ENCODE measurements at places on chromosomes 7 and 10.

DNA sequence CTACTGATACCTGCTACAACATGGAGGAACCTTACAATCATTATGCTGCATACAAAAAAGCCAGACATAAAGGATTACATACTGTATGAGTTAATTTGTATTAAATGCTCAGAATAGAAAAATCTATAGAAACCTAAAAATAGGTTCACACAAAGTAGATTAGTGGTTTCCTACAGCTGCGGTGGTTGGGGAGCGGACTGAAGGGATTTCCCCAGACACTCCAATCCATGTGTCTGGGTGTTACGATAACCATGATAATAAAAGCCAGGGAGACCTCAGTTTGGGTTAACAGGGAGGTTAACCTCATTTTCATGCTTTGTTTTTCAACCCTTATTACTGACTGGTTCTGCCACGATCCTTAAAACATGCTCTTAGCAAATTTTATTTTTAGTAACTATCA is 355.9 kb downstream of the KCNMA1 start:
- no peak for DNase-seq

GRCh38 chr10:132596742-132597279 is 59.2 kb downstream of the INPP5A start:
- no peak for DNase-seq

DNA sequence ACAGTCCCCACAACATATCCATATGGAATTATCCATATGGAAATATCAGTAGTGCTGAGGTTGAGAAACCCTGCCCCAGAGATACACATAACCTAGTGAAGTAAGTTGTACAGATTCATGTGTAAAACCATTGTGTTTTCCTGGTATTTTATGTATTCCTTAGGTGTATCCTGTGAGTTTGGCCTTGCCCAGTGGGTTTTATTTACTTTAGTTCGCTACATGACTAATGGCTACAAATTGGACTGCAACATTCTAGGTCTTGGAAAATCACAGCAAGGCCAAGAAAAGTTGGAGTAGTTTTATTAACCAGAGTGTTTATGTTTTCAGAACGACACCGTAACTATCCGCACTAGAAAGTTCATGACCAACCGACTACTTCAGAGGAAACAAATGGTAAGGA is 1.4 kb downstream of the RPS24 start:
- no peak for DNase-seq

DNA sequence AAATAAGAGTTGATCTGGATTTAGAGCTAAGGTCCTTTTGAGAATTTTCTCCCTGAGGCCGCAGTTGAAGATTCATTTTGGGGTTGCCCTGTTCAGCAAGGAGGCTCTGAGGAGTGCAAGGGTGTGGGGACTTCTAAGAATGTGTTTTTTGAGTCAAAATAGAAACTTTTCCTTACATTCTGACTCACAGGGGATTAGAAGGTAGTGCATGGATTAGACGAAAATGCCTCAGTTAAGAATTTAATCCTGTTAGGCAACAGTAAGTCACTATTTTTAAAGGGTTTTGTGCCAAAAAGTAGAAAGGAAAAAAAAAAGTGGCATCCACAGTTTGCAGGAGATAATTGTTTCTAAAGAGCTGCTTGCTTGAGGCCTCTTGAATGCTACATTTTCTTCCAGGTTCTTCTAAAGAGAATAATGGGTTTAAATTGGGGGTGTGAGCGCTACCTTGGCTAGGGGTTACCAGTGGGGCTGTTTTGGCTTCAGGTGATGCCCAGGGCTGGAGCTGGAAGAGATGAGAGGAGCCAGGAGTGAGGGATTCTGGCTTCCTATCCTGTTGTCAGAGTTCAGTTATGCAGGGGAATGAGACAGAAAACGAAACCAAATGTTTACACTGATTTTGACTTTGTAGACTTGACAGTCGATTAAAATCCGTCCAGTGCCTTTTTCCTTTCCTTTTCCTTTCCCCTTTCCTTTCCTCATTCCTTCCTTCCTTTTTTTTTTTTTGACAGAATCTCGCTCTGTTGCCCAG is 52.9 kb downstream of the BAMBI start:
- DNase-seq, result no peak

GRCh38 chr10:6386960-6387359 is 184.2 kb downstream of the PFKFB3 start:
- no peak for DNase-seq

- no peak for DNase-seq
Measured at GRCh38 chr10:35392482-35393228, 56.3 kb downstream of the CCNY start.

DNA sequence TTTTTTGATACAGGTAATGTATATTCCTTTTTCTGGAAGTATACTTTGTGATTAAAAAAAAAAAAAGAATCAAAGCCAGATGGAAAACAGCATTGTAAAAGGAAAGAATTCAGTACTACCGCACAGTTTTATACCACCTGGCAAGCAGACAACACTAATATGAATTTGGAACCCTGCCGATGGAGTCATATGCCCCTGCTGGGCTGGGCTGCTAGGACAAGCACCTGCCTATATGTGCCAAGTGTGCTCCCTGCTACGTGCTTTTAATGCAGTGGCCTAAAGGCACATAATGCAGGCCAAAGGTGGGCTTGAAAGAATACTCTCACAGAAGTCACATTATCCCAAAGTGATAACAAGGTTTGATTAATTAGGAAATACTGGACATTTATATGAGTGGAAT is 29.8 kb upstream of the WAC start:
- no peak for DNase-seq

DNA sequence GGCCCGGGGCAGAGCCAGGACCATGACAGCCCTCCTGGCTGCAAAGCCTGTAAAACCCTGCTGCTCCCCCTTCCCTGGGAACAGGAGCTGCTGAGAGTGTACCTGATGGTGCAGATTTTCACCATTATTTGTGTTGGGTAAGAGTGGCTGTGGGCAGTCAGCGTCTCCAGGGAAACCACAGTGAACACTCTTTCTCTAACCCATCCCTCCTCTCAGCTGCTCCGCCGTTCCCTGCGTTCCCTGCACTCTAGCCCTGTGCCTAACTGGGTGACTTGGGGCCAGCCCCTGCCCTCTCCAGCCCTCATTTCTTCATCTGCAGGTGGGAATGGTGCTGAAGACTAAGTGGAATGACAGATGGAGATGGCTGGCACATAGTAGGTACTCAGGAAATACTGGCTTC is 75.9 kb upstream of the PCBD1 start:
- no peak for DNase-seq

- DNase-seq, result no peak
Measured at GRCh38 chr10:96830511-96831199, 1.4 kb upstream of the LCOR start.

DNA sequence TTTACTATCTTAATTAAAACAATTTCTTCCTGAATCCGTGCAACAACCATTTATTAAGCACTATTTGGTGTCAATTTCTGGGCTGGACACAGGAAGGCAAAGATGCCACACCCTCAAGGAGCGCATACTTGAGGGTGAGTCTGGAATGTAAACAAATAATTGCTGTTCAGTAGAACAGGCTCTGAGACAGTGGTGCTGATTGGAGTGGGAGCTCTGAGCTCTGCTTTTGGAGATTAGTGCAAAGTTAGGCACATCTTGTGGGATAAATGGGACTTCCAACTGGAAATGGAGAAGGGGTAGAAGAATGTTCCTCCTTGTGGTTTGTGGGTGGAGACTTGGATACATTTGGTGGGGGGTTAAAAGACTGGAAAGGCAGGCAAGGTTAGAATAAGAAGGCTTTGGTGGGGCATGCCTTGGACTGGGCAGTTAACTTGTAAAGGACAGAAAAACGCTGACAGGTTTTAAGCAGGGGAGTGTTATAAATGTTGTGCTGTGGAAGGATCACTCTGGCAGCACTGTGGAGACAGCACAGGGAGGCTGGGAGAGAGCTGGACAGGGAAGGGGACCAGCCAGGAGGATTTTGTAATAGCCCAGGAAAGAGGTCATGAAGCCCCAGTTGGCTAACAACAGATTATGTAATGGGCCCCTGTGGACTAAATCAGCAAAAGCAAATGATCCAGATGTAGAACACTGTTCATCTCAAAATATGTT is 80.7 kb downstream of the ZNF365 start:
- DNase-seq, result no peak

GRCh38 chr7:3210531-3210930 is 90.5 kb upstream of the SDK1 start:
- DNase-seq, result no peak

- DNase-seq, result no peak
Measured at GRCh38 chr7:69739190-69739589, 140.9 kb downstream of the AUTS2 start.

Measured in HS-5 (cell line).